Kasumi-1 (cell line): ENCODE measurements at places on chromosomes 11 and 22.

DNA sequence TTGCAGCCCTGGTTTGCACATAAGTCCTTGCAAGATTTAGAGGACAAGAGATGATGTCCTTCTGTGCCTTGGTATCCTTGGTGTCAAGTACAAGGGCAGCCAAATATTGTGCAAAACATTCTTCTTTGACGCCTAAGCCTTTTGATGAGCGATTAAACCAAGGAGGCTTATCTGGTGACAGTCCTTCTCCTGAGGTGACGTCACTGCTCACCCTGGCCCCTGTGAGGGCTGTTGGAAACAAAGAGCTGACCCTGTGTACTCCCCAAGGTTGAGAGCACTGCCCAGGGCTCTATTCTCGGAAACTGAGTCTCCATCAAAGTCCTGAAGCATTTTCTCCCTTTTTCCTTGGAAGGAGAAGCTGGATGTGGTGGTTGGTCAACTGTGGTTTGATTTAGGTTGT is 4.7 kb upstream of the GRAMD1B start:
- DNase-seq, result no peak

GRCh38 chr11:76167590-76167989 is 38.7 kb downstream of the WNT11 start:
- no peak for DNase-seq

GRCh38 chr11:19433791-19434190 is 193.0 kb upstream of the E2F8 start:
- no peak for DNase-seq

GRCh38 chr11:114621950-114622809 is 26.6 kb upstream of the NXPE4 start:
- DNase-seq, result no peak

DNA sequence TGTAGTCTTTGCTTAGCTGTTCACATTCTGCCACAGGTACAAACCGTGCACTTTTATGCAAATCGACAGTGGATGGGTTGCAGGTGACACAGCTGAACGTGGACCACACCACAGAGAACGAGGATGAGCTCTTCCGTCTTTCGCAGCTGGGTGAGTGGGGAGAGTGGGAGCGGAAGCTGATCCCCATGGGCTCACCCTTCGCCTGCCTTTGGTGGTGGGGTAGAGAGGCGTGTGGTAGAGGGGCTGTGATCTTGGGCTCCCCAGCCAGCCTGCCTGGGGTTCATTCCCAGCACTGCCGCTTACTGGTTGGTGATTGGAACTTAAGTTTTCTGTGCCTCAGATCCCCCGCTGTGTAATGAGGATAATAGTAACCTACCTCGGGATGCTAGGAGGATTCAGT is 19.1 kb downstream of the TAB1 start:
- DNase-seq, result no peak

DNA sequence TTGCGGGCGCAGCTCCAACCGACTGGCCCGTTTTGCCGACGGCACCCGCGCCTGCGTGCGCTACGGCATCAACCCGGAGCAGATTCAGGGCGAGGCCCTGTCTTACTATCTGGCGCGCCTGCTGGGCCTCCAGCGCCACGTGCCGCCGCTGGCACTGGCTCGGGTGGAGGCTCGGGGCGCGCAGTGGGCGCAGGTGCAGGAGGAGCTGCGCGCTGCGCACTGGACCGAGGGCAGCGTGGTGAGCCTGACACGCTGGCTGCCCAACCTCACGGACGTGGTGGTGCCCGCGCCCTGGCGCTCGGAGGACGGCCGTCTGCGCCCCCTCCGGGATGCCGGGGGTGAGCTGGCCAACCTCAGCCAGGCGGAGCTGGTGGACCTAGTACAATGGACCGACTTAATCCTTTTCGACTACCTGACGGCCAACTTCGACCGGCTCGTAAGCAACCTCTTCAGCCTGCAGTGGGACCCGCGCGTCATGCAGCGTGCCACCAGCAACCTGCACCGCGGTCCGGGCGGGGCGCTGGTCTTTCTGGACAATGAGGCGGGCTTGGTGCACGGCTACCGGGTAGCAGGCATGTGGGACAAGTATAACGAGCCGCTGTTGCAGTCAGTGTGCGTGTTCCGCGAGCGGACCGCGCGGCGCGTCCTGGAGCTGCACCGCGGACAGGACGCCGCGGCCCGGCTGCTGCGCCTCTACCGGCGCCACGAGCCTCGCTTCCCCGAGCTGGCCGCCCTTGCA is 1.0 kb downstream of the FJX1 start:
- no peak for DNase-seq

DNA sequence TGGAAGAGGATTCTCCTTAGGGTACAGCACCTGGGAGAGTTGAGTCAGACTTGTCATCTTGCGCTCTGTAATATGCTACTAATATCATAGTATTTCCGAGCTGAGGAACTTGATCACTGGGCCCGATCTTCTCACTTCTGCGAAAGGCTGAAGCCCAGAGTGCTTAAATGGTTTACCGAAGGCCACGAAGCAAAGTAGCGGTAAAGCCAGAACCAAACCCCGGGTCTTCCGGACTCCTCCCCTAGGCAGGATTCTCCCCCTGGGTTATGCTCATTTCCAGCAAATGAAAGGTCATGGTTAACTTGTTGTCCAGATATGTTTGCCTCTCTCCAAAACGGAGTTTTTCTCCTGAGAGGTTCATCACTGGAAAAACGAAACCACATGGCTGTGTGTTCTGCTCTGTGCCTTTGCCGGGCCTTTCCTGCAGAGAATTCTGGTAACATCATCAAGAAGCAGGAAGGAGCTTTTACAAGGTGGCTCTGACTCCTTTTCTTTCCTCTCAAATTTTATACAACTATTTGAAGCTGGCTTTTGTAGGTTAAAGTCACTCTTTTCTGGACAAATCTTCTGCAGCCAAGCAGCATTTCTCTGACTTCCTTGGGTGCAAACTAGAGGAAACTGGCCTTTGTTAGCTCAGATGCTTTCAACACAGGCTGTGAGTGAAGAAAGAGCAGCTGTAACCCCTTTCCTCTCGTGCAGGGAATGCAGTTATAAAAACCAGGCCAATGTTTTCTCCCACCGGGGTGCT is 35.5 kb downstream of the UBASH3B start:
- peak; percentile 63 for DNase-seq

GRCh38 chr11:58575377-58576020 is at the start of gene LPXN:
Gene LPXN, minus strand, starts transcription at chr11:58575856. Its CDS starts 84 bp downstream, at chr11:58575772.
- peak; percentile 82 for DNase-seq

DNA sequence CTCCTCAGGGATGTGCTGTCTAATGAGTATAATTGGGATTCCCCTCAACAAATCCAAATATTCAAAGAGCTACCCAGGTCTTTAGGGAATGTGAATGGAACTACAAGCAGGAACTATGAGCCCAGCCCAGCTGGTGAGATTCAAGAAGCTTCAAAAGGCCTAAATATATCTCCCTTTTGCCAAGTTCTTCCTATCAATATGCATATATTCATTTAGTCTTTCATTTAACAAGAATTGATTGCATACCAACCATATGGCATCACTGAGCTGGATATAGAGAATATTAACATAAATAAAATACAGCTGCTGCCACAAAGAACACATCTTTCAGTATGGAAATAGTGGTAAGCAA is 58.9 kb upstream of the PRSS23 start:
- DNase-seq, result no peak

DNA sequence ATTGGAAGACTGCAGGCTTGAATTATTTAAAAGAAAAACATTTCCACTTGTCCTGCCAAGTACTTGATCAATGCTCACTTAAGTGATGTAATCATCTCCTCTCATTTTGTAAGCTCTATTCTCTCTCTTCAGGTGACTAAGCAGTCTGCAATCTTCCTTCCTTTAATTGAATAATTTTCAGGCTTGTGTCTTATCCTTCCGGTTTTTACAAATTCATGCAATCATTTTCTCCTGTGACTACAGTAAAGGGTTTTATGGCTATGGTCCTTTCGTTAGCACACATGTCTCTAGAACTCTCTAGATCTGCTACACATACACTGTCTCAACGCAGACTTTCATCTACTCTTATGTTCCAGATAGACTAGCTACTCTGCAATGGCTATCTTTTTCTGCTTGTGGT is 12.6 kb upstream of the UPB1 start:
- peak; percentile 25 for DNase-seq

DNA sequence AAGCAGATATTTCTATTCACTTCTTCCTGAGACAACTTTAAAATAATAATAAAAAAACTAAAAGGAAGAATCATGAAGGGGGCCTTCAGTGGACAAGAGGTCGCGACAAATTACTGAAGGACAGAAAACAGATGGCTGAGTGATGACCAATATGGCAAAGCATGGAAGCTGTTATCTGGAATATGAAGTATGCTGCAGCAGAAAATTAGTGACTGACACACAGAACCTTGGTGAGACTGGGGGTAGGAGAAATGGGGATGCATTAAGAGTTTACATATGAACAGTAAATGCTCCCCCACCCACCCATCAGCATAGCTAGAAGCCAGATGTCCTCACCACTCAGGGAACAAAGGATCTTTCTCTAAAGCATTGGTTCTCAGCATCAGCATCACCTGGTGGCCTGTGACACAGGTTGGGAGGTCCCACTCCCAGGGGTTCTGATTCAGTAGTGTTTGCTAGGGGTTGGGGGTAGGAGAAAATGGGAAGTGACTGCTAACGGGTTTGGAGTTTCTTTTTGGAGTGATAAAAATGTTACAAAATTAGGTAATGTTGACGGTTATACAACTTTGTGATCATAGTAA is 59.7 kb downstream of the NARS2 start:
- no peak for DNase-seq

- DNase-seq, result no peak
Measured at GRCh38 chr11:120702656-120703055, 191.1 kb downstream of the GRIK4 start.

GRCh38 chr11:32420937-32421901 is 14.1 kb downstream of the WT1 start:
- peak; percentile 95 for DNase-seq

DNA sequence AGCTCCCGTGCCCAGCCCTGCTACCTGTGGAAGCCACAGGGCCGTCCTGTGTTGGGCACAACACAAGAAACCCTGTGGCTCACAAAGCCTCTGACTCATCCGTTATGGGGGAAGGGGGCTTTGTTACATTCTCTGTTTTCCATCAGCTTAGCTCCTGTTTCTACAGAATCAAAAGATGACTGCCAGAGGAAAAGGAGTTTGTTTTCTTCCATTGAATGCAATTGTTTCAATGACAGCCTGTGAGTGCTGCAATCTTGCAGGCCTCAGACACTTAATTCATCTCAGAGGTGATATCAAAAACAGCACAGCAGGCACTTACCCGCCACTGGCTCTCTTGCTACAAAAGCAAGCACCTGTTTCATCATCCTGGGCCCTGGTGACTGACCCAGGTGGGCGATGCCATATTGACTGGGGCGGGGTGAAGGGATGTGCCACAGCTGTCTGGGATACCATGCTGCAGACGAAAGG is 194.3 kb downstream of the OPCML start:
- no peak for DNase-seq

- DNase-seq, result peak; percentile 91
Measured at GRCh38 chr11:64846998-64847666, 2.7 kb upstream of the CDC42BPG start.

GRCh38 chr11:45904309-45904915 is 2.7 kb downstream of the FREY1 start:
- no peak for DNase-seq

- no peak for DNase-seq
Measured at GRCh38 chr11:130826572-130826971, 89.7 kb downstream of the SNX19 start.

DNA sequence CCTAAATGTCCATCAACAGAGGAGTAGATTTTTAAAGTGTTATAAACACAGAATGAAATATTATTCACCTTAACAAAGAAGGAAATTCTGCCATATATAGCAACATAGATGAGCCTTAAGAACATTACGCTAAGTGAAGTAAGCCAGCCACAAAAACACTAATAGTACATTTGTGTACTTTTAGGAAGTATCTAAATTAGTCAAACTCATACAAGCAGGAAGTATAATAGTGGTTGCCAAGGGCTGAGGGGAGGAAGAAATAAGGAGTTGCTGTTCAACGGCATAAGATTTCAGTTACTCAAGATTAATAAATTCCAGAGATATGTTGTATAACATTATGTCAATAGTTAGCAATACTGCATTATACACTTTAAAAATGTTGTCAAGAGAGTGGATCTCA is 181.7 kb upstream of the ZC3H12C start:
- DNase-seq, result peak; percentile 62

- no peak for DNase-seq
Measured at GRCh38 chr22:45543243-45543642, 40.6 kb downstream of the FBLN1 start.

DNA sequence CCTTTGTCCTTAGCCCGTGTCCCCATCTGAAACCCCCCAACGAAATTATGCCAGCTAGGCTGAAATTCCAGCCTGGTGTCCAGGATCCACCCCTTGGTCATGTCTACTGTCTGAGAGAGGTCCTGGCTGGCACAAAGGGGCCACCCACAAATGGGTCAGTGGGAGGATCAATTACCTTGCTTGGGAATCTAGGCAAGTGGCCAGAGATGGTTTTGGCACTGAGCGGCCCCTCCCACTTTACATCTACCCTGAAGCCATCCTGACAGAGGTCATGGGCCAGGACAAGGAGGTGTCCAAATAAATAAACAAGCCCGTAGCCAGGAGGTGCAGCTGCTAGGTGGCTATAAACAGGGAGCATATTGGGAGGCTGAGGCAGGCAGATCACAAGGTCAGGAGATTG is 311.5 kb downstream of the MN1 start:
- no peak for DNase-seq

GRCh38 chr11:10305964-10306918 is 1.4 kb downstream of the ADM start:
- no peak for DNase-seq

DNA sequence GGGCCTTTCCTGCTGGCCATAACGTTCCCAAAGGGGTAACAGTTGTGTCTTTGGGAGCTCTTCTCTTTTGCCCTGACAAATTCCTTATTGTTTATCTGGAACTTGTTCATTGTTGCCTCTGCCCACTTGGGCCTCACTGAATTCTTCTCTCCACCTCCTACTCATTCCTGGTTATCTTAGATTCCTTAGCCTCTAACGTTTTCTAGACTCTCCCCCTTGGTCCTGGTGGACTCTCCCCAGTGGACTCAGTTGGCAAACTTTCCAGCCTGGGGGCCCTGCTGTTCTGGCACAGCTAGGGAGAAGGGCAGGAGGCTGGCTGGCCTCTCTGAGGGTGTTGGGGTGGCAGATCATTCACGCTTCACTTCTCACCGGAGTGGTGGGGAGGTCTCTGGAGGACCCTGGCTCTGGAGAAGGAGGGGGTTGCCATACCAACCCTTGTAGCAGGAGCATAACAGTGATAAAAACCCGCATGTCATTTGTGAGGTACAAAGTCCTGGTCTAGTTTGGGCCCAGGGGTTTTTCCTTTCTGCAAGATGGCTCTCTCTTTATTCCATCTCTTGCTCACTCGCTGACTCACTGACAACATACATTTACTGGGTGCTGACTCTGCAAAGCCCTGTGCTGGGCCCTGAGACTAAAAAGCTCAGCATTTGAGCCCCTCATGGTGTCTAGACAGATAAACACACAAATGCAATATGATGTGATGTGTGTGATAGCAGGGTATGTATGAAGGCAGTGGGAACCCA is 39.7 kb downstream of the YWHAH start:
- no peak for DNase-seq

- DNase-seq, result peak; percentile 37
Measured at GRCh38 chr22:35477911-35478582, 62.6 kb upstream of the RASD2 start.

GRCh38 chr22:17346578-17346977 is 22.7 kb upstream of the CECR2 start:
- DNase-seq, result no peak
